CD8-positive, alpha-beta memory T cell (primary cell): ENCODE measurements at places on chromosomes 3 and 15. TPM values are rescaled to one million over a fixed set of nuclear protein-coding genes. Genes with fewer than 3 reads are reported as not detected.

The PLSCR1 gene
- total RNA-seq = 19.1 TPM

The DYNLT2B gene
- 8.6 TPM for total RNA-seq

The YEATS2 gene
- total RNA-seq = 31.6 TPM

The KBTBD13 gene
- total RNA-seq = not detected

The GCNT3 gene
- total RNA-seq = not detected

The ACSBG1 gene
- not detected for total RNA-seq

The IL20RB gene
- 0.71 TPM for total RNA-seq

The HES1 gene
- not detected for total RNA-seq

The NSUN3 gene
- 13.4 TPM for total RNA-seq

The EIF3J gene
- 167 TPM for total RNA-seq

The SH2D7 gene
- total RNA-seq = not detected

The CDHR4 gene
- total RNA-seq = not detected

The SYNPR gene
- total RNA-seq = not detected

The SAMMSON gene
- total RNA-seq = not detected

The ACTRT3 gene
- total RNA-seq = 2.5 TPM

The PDZRN3 gene
- not detected for total RNA-seq

The CYP1A2 gene
- not detected for total RNA-seq

The HHATL gene
- not detected for total RNA-seq

The ALDH1A2 gene
- not detected for total RNA-seq

DNA sequence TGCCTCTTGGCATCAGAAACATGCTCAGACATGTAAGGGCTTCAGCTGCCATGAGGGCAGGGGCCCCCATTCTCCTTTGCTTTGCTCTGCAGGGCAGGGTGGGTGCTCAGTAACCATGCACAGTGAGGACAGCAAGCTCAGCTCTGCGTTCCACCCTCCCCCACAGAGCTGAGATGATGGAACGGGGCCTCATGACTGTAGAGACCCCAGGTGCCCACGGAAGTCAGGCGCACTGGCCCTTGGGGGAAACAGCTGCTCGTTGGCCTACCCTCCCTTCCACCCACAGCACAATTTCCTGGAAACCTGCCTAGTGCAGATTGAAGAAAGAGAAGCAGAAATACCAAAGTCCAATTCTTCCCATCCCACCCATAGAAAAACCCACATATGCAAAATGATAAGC lies 10.5 kb downstream of the CTXND1 start:
- no peak for DNase-seq

GRCh38 chr3:133711013-133711412 lies 35.2 kb upstream of the TF start:
- DNase-seq = no peak

- DNase-seq = no peak
Measured at GRCh38 chr15:65833501-65834205, 35.6 kb upstream of the RAB11A start.

DNA sequence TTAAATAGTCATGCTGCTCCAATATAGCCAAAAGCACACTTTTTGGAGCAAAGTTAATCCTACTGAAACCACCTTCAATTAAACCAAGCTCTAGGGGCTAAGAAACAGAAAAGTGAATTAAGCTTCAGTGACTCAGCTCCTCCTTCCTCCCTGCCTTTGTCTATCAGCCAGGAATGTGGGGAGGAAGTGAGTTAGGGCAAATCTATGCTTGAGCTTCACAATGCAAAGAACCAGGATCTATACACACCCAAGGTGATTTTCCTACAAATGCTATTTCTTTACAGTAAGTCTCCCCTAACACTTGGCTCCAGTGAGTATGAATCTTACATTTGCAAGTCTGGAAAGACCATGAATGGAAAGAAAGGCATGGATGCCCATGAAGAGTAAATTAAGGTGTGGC lies 212.1 kb downstream of the P3H2 start:
- DNase-seq = no peak

GRCh38 chr15:46312133-46312740 lies 677.4 kb downstream of the SQOR start:
- DNase-seq = peak; percentile 21

DNA sequence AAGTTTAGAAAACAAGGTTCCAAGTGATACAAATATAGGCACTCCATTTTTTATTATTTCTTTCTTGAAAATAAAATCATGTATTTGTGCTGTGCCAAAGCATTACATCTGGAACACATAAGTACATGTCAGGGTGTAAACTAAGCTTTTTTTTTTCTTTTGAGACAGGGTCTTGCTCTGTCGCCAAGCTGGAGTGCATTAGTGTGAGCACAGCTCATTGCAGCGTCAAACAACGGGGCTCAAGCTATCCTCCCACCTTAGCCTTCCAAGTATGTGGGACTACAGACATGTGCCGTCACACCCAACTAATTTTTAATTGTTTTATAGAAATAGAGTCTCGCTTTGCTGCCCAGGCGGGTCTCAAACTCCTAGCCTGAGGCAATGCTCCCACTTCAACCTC lies 9.0 kb downstream of the SPATA12 start:
- no peak for DNase-seq

DNA sequence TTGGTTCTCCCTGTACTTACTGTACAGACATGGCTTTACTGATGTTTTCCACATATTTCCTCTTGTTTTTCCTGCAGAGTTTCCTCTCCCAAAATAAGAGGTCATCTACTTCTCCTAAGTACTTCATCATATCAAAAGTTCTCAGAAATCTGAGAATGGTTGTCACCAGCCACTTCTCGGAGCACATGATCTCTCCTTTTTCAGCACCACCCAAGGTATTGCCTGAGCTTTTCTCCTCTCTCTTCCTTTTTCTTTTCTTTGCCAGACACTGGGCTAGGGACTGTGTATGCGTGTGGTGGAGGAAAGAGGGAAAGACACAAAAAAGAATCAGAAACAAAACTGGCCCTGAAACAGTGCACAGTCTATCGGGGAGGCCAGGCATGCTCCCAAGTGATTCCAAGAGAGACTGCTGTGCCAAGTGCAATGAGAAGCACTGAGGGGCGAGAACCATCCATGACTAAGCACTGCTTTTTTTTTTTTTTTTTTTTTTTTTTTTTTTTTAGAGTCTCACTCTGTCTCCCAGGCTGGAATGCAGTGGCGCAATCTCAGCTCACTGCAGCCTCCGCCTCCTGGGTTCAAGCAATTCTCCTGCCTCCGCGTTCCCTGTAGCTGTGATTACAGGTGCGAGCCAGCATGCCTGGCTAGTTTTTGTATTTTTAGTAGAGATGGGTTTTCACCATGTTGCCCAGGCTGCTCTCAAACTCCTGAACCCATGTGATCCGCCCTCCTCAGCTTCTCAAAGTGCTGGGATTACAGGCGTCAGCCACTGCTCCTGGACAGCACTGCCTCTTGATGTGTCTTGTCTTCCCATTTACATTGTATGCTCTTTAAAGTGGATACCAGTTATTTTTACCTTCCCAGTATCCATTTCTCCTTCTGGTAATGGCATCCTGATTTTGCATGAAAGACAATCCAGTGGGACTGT lies 194.0 kb upstream of the FEZF2 start:
- DNase-seq = no peak

GRCh38 chr3:100603469-100603868 lies 5.9 kb upstream of the ADGRG7 start:
- no peak for DNase-seq

GRCh38 chr15:90291679-90292356 lies 26.3 kb downstream of the NGRN start:
- no peak for DNase-seq

DNA sequence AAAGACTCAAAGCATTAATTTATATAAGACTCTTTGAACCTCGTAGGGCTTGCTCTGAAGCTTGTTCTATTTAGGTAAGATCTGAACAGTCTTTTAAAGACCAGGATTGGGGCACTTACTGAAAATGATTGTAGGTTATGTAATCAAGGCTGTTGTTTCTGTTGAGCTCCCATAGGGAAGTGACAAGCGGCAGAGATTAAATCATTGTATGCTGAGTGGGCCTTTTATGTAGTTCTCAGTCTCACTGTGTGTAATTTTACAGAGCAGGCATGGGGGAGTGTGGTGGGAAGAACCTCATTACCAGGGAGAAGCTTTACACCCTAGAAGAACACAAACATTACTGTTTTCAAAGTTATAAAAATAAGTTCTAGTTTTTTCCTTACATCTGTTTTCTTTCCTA lies 160.0 kb upstream of the SNTN start:
- DNase-seq = no peak

DNA sequence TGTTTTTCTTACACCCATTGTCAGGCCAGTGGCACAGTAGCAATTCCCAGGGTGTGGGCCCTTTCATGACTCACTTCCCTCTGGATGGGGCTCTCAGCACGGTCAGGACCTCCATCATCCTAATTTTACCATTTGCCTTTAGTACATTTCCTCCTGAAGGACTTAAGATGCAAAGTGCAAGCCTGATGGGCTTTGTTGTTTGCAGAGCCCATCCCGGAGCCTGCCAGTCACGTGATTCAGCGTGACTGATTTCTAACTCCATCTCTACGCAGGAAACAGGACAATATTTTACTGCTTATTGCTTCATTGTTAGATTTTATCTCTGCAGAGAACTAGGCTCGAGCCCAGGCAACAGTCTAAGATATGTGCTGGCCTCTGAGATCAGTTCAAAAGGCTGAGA lies 223.7 kb downstream of the PDZRN3 start:
- DNase-seq = no peak

- no peak for DNase-seq
Measured at GRCh38 chr15:85828126-85828525, 33.4 kb upstream of the KLHL25 start.

DNA sequence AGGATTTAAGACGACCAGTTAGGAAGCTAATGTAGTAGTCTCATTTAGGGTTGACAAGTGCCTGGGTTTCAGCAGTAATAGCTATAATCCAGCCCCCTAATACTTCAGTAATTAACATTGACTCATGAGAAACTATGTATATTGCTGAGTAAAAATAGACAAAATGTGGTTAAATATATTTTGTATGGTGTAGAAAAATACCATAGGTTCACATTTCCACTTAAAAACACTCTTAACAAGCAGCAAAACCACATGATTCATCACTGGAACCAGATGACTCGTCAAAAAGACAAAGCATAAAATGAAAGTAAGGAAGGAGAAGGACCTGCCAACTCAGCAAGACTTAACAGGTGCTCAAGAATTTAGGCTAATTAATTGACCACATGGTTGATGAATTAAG lies 288.9 kb downstream of the EFHB start:
- DNase-seq = no peak

GRCh38 chr3:119340014-119340413 lies 45.8 kb downstream of the ARHGAP31 start:
- DNase-seq = no peak

DNA sequence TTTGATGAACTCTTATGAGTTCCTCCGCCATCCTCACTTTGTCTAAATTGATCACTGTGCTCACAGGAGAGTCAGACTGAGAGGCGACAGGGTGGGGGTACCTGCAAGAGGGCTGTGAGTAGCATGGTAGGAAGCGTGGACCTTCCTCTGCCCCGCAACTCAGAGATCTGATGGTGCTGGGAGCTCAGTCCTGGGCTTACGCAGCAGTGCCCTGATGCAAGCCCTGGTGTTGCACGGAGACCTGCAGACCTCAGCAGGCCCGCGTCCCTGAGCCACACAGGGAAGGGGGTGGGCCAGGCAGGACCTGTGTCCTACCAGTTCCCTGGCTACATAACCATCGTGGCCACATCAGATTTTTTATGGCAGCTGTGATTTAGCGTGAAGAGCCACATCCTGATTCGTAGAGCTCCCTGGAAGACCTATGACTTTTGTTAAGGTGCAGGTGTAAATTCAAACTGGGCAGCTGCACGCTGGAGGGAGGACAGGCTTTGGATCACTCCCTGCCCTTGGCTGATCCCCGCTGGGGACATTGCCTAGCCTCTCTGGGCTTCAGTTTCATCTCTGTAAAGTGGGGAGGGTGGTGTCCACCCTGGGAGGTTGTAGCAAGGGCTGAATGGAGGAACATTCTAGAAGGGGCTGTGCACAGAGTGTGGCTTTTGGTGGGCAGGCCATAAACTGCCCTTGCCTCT lies 176.1 kb downstream of the KLF13 start:
- DNase-seq = no peak

DNA sequence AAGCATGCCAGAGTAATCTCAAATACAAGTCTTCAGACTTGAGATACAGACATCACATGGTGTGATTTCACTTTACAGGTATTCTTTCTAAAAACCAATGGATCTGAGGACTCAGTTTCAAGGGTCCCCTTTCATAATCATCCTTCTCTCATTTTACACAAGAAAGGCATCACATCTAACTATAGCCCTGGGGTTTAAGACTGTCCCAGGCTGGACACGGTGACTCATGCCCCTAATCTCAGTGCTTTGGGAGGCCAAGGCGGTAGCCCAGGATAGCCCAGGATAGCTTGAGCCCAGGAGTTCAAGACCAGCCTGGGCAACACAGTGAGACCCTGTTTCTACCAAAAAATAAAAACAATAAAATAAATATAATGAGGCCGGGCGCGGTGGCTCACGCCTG lies 36.4 kb downstream of the UBP1 start:
- no peak for DNase-seq

- DNase-seq = no peak
Measured at GRCh38 chr15:83475551-83475950, 28.4 kb downstream of the SH3GL3 start.

DNA sequence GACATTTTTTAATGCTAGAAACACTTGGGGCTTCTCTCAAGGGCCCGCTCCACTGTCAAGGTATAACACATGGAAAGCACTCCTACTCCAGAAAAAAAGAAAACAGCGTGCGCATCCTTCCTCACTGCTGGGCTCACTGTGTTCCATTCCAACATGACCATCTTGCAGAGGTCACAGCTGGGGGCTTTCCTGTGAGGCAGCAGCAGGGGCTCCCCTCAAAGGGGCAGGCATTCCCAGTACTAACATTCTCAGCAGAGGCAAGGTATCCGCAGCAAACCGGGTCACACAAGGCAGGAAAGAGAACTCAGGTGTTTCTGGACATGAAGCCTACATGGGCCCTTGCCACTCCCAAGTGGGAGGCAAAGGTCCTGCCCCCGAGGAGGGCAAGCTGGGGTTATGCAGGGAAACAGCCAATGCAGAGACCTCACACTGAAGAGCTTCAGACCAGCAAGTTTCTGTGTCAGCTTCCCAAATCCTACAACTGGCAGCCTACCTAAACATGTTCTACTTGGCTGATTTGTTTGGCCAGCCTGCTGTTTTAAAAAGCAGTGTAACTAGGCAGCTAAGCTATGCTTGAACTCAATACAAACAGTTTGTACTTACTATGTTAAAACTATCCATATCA lies 6.4 kb downstream of the BDH1 start:
- no peak for DNase-seq

DNA sequence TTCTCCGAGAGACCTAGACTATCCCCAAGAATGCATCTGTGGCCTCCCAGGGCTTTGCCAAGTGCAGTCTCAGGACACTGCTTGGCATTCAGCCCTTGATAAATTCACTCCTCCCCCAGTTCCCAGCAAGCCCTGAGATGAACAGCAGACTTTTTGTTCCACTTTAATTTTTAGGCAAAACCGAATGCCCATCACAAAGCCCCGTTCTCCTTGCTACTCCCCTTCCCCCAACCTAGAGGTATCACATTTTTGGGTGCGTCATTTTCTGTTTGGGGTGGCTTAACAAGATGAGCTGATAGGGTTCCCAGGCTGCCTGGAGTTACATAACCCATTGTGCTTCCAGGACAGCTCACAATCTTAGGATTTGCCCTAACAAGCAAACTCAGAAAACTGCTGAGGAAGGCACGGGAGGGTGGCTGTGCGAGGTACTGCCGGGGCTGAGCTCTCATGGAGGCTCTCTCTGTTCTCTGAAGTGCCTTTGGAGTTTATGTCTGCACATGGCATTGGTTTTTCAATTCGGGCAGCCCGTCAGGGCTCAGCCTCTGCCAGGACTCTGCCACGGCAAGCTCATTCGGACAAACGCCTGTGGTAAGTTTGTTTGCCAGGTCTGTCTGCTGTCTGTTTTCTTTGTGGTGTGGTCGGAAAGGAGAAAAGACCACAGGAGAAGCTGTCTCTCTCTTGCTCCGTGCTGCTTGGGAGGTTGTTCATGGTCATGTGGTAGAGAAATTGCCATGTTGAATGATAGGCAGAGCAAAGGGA lies at the start of gene TRAK1:
TRAK1 (plus strand) TSS at position 385 of the 759 bp plus-strand sequence; CDS start at position 498, 113 bp downstream.
- no peak for DNase-seq
